Left hindlimb (tissue), 1 donor: ENCODE measurements at places on chromosomes 11 and 22.

GRCh38 chr22:38510416-38510970 is 4.4 kb upstream of the DDX17 start:
- DNase-seq = no peak

- DNase-seq = no peak
Measured at GRCh38 chr11:4658629-4659445, 15.1 kb downstream of the OR51E1 start.

DNA sequence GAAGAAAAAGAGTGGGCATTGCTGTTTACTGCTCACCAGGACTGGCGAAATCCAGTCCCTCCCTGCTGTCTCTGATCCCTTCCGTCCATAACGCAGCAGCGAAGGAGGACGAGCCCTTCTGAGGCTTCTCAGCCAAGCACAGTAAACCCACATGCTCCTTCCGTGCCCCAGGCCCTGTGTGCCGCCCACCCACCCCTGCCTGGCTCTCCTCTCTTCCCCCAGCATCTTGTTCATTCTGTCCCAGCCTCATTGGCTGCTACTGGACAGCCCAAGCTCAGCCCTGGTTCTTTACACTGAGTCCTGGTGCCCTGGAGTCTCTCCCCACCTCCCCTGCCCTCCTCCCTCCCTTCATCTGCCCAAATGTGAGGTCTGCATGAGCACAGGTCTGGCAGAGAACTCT is 559.7 kb downstream of the BRD1 start:
- DNase-seq = no peak

- DNase-seq = no peak
Measured at GRCh38 chr11:118216621-118217481, 8.0 kb downstream of the JAML start.

- no peak for DNase-seq
Measured at GRCh38 chr22:17633217-17633997, 4.9 kb upstream of the ATP6V1E1 start.

DNA sequence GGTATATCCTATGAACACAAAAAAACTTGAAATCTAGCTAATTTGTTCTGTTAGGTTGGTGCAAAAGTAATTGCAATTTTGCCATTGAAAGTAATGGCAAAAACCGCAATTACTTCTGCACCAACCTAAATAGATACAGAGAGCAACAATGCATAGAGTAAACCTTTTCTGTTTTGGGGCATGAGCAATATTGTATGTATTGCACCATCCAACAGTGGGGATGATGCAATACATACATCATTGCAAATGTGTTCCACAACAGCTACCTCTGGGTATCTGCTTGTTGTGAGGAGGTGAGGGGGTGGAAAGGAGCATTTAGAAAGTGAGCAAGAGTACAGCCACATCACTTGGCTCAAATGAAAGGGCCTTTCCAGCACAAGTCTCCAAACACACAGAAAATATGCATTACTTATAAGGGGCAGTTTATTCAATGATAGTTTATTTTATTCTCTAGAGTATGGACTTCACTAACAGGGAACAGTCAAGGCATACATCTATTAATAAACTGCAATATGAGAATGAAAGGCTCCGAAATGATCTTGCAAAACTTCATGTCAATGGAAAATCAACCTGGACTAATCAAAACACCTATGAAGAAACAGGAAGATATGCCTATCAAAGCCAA is 77.3 kb downstream of the DEUP1 start:
- DNase-seq = no peak

GRCh38 chr11:114044042-114044871 is 15.3 kb upstream of the ZBTB16 start:
- no peak for DNase-seq

- DNase-seq = no peak
Measured at GRCh38 chr22:24992946-24993345, 40.4 kb downstream of the KIAA1671 start.

- no peak for DNase-seq
Measured at GRCh38 chr22:37425800-37426705, 1.2 kb downstream of the ELFN2 start.
